ENCODE measurements at places on chromosomes 7 and 10.

DNA sequence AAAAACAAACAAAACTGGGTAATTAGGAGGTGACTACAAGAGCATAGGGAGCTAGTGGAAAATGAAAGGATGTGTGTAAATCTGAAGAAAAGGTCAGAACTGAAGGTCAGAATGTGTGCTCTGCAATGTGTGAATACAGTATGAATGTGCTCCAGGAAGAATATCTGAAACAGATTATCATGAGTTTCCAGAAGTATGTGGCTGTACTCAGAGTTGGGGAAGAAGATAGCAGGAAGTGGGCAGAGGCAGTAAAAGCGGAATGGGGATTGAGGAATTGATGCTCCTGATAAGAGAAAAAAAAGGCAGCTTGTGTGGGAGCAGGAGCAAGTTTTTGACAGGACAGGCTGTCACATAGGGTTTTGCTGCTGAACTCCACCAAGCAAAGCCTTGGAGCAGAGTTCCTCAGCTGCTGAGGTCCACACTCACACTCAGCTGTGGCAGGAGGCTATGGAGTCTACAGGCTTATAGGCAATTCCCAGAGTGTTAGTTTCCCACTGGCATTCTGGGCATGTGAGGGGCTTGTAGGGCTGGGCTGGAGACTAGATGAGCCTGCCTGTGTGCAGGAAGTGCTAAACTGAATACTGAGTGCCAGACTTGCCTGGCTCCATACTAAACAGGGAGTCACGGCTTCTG lies 22.9 kb downstream of the H2AZ2 start:
- DNase-seq: no peak

GRCh38 chr7:68434857-68435256 lies 1163.4 kb upstream of the AUTS2 start:
- DNase-seq: no peak

GRCh38 chr7:140501966-140502365 lies 22.7 kb upstream of the MKRN1 start:
- no peak for DNase-seq

DNA sequence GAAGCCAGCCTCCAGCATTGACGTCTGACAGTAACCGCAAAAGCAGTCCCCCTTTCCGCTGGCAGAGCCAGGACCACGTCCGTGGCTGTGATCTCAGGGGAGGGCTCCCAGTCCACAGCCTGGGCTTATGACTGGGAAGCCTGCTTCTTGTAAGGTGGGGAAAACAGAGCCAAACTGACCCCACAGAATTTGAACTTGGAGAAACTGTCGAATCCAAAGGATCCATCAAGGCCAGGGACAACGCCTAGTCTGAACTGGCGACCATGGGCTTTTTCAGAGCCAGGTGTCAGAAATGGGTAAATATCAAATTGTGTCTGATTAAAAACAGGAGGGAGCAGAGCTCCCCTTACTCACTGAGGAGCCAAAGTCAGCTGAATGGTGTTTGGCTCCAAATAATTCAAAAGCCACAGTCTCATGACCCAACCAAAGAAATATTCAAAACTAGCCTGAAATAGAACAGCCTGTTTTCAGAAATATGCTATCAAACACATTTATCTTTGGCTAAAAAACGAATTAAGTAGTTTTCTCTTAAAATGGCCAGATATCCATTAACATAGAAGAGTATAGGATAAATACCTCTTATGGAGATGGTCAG lies 751.4 kb upstream of the GALNT17 start:
- DNase-seq: no peak

DNA sequence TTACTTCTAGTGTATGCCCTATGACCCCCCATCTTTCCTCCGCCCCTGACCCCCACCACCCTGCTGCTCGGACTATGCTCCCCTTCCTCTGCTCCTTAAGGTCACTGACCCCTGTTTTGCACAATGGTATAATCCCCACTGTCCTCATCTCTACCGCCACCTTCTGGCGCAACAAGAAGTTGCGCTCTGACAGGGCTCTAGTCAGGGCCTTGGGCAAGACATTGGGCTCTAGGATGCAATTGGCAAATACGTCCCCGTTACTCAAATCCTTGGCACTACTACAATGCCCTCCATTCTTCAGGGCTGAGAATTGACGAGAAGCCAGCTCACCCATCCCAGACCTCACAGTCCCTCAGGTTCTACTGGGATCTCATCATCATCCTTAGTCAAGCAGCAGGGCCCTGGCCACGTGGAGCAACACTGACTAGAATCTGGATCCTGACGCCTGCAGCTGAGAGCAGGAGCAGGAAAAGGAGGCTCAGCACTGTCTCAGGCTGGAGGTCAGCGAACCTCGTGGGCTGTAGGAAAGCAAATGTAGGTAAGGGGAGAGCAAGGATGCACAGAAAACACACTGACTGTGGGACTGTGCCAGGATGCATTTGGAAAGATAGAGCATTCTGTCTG lies 10.6 kb downstream of the LRIT2 start:
- DNase-seq: no peak

GRCh38 chr10:69492091-69492745 lies 41.0 kb downstream of the TSPAN15 start:
- DNase-seq: no peak

- no peak for DNase-seq
These were observed 131.1 kb downstream of the WDR37 start for GRCh38 chr10:1187151-1187854.

DNA sequence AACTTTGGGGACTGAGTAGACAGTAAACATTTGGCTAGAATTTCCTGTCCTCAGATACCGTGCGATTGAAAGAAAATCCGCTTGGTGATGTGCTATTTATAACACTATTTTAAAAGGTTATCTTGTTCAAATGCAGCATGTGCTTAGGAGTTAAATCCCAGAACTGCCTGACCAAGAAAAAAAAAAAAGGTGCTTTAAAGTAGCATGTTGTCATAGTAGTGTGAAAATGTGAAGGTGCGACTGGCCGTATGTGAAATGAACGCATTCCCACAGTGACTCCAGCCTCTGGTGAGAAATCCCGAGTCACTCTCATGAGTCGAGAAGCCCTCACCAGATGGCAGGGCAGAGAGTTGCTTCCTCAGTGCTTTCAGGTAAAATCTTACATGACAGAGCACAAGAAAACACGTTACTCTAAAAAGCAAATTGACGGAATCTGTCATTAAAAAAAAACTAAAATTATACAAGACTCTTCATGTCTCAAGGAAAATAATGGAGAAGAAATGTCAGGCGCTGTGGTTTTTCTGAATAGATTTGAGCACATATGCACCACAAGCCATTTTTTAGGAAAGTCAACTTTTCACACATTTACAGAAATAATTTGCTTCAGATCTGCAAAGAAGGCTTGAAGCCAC lies 18.4 kb upstream of the KLF6 start:
- no peak for DNase-seq

DNA sequence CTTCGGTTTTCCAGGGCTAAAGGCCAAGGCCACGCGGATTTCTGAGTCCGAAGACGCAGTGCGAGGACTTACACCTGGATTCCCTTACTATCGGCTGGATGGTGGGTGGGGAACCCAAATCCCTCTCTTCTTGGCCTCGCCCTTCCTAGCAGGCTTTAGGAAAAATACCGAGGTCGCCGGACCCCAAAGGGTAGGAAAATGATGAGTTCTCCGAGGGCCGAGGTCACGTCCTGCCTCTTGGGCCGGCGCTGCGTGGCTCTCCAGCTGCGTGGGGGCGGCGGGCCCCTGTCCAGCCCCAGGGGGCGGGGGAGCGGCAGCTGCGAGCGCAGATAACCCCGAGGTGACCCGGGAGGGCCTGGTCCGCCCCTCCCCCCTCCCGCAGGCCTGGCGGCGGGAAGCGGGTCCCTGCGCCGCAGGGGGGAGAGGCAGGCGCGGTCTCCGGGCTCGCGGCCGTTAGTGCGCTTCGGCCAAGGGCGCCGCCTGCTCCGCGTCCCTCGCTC lies 805 bp upstream of the HMX3 start:
- no peak for DNase-seq

All from stimulated activated CD4-positive, alpha-beta T cell treated with anti-CD3 and anti-CD28 coated beads, Interleukin-4, amount 100 ng/mL, for 1 hour (primary cell).